AG08395 (cell line): ENCODE measurements at places on chromosomes 2 and 18.

DNA sequence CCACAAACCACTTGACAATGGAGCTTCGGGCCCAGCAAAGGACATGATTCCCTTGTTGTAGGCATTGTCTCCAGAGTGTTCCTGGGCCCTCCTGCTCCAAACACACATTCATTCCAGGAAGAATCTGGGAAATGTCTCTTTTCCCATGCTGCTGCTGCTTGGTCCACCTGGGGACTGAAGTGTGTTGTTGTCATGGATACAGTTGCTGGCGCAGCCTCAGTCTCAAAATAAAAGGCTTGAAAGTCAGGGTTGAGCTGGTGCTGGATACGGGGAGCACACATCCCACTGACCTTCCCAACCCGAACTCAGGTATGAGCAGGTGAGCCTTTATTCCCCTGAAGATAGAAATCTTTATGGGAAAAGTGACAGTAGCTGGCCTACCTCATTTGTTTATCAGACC lies 30.6 kb upstream of the SPP2 start:
- no peak for DNase-seq

- no peak for DNase-seq
Observed at GRCh38 chr18:36766836-36767235, 62.0 kb downstream of the TPGS2 start.

- DNase-seq = no peak
Observed at GRCh38 chr18:38933910-38934510, 1368.4 kb upstream of the CELF4 start.

DNA sequence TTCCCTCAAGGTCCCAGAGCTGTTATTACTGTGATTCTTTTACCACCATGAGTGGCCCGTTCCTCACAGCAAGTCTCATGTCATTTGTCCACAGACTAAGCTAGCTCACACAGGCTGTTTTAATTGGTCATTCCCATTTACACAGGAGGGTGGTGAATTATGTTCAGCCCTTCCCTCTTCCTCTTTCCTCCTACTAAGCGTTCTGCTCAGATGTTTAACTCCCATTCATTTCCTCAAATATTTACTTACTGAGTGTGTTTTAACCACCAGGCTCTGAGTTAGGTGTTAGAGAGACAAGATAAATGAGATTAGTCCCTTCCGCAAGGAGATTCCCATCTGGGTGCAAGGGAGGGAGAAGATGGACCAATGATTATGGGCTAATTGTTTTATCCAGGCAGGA lies 403.6 kb upstream of the ACVR2A start:
- DNase-seq = no peak

DNA sequence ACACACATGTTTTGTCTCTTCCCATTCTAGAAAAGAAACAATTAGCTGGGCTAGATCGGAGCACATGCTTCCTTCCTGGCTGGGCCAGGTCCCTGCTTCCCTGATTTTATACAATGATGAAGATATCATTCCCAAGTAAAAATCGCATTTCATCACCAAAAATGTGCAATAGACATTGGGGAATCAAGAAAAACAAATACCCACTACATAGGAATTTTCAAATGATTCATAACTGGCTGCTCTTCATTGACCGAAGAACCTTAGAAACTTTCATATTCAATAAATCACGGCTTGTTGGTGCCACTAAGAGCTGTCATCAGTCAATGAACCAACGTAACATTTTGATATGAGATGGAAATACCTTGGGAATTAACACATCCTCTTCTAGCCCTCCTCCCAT lies 373.6 kb upstream of the TRIB2 start:
- DNase-seq = no peak

DNA sequence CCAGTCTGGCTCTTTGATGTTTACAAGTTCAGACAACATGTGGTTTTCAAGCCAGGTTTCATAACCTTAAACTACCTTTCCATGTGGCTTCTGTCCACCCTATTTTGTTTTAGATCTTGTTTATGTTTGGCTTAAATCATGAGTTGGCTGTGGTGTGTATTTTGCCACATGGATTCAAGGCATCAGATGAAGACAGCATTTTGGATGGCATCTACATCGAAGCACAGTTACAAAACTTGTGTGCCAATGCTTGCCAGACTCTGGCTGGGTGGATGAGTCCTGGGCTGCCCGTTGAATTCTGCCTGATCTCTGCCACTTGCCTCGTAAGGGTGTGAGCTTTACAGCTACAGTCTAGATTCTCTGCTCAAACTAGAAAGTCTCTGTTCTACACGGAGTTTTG lies 335.3 kb downstream of the MYCN start:
- no peak for DNase-seq

- DNase-seq = no peak
Observed at GRCh38 chr18:40984856-40985255, 970.2 kb upstream of the PIK3C3 start.

- no peak for DNase-seq
Observed at GRCh38 chr18:74064510-74064909, 83.1 kb downstream of the FBXO15 start.

DNA sequence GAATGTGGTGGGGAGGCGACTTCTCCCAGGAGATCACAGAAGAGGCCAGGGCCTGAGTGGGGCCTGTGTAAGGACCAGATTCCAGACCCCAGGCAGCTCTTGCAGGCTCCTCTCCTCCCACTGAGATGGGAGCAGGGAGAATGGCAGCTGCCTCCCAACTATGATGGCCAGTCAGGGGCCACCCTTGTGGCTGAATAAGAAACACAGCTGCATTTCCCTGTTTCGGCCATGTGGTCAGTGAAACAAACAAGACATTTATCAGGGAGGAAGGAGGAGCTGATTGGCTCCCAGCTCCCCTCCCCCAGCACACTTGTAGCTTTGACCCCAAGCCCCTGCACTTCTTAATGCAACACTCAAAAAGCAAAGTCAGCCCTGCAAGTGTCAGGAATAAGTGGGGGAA lies 143.5 kb downstream of the CELF4 start:
- DNase-seq = no peak

GRCh38 chr2:60438131-60438530 lies 115.3 kb downstream of the BCL11A start:
- DNase-seq = no peak

DNA sequence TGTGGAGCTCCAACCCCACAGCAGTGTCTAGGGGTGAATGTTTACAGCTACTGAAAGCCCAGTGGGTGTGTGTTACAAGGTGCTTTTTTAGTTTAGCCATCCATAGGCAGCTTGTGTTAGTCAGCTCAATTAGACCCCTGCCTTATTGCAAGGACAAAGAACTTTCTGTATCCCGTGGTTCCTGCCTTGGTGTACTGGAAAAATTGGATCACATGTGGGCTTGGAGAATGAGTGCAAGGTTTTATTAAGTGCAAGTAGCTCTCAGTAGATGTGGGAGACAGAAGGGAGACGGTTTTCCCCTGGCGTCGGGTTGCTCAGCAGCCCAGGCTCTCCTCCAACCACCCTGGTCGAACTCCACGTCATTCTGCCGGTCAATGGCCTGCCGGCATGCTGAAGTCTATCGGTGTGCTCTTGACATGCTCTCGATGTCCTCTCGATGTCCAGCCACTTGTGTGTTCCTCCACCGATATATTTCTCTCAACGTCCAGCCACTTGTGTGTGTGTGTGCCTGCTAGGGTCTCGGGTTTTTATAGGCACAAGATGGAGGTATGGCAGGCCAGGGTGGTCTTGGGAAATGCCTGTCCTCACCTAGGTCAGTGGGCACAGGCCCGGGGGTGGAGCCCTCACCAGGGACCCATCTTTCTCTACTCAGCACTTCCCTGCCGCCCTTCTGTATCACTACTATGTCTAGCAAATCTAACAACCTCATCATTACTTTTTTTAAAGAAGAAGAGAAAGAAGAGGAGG lies 13.8 kb downstream of the FANCL start:
- DNase-seq = no peak

DNA sequence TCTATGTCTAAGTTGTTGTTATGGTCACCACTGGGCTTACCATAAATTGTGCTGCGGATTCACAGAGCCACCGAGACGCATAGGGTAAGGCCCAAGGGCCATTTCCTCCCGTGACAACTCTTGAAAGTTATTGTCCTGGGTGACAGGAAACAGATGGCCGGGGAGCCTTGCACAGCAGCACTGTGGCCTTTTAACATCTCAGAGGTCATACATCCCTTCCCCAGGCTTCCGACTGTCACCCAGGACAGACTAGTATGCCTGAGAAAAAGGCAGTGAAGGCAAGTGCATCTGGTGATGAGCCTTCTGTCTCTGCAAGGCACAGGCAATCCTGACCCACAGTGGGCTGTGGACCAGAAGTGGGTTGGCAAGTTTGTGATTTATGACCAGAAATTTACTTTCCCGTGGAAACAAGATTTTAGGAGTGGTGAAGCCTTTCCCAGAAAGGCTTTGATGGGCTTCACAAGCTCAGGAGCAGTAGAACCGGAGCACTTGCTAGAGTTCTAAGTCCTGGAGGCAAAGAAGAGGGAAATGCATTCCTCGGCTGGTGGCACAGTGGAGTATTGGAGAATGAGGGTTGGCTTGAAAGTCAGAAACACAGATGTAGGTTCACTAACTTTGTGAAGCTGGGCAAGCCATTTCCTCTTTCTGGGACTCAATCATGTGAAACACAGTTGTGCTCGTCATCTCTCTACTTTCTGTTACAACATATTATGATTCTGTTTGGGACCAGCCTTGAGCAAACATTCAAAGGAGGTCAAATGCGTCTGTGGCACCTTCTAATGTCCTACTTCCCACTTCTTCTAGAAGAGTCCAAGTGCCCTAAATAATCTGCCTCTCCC lies 2.0 kb upstream of the CAPN14 start:
- DNase-seq = no peak

GRCh38 chr18:10006311-10006893 lies 92.6 kb downstream of the VAPA start:
- peak; percentile 58 for DNase-seq

DNA sequence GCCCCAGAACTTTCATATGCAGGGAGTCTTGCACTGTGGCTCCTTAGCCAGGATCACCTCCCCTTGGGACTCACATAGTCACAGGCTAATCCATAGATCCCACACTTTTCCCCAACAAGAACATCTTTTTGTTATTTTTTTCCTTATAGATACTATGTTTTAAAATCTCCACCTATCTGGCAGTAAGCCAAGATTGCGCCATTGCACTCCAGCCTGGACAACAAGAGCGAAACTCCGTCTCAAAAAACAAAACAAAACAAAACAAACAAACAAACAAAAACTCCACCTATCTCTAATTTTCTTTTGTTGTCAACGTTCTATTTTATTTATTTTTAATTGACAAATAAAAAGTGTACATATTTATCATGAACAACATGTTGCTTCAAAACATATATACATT lies 141.7 kb downstream of the PDE11A start:
- DNase-seq = no peak

GRCh38 chr18:31741097-31741735 lies 19.5 kb downstream of the SLC25A52 start:
- peak; percentile 7 for DNase-seq

GRCh38 chr2:174599310-174599921 lies 1.8 kb upstream of the WIPF1 start:
- no peak for DNase-seq

- no peak for DNase-seq
Observed at GRCh38 chr18:26457611-26458353, 90.6 kb downstream of the KCTD1 start.

DNA sequence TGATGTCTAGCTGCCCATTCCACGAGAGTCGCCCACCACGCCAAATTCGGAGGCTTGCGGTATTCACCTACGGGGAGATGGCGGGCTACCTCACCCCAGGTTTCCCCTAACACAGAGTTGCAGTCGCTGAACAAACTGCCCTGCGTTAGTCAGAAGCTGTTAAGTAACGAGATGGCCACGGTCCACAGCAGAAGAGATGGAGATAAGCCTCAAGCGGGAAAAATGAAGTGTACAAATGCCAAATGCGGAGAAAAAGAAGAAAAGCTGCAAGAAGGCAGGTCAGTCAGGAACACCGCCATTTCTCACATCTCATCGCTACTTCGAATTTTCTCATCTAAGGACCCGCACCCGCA lies 425 bp downstream of the ASB3 start:
- peak; percentile 35 for DNase-seq

GRCh38 chr2:45014016-45014702 lies 4.9 kb upstream of the SIX2 start:
- peak; percentile 80 for DNase-seq

DNA sequence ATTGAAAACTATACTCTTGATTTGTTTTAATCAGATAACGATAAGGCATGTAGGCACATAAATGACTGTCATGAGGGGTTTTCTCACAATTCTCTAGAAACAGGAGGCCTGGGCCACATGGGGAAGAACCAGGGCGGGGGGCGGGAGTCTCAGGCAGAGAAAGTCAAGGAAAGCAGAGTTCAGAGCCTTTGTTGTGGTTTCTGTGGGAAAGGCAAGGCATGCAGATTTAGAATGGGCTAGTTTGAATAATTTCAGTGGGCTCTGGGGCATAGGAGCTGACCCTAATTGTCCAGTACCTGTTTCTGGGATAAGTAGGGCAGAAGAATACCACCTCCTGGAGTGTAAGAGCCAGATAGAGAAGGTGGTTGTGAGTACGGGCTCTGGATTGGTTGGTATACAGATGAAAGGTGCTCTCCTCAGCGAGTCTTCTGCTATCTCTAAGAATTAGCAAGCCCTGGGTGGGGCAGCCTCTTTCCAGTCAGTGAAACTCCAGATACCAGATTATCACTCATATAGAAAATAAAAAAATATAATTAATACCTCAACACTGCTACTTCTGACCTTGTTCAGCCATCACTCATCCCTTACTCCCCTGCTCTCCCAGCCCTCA lies 41.5 kb upstream of the CYRIA start:
- DNase-seq = no peak

DNA sequence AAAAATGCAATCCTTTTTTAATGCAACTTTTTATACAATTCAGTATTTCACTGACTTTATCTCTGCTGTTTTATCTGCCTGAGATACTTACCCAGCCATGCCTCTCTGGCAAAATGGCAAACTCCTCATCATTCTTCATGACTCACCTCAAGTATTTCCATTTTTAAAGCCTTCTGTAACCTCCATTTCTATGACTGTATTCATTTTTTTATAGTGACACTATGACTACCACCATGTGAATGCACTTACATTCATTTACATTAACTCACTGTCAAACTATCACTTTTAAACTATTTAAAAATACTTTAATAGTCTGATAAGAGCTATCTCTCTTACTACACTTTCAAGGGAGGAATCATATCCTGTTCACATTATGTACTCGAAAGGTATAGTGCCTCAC lies 99.4 kb upstream of the SCN7A start:
- peak; percentile 9 for DNase-seq

- no peak for DNase-seq
Observed at GRCh38 chr18:55764386-55764785, 176.4 kb upstream of the TCF4 start.

- no peak for DNase-seq
Observed at GRCh38 chr2:206846981-206847834, 81.8 kb downstream of the FASTKD2 start.

GRCh38 chr18:21897811-21898210 lies 157.2 kb downstream of the MIB1 start:
- peak; percentile 68 for DNase-seq

DNA sequence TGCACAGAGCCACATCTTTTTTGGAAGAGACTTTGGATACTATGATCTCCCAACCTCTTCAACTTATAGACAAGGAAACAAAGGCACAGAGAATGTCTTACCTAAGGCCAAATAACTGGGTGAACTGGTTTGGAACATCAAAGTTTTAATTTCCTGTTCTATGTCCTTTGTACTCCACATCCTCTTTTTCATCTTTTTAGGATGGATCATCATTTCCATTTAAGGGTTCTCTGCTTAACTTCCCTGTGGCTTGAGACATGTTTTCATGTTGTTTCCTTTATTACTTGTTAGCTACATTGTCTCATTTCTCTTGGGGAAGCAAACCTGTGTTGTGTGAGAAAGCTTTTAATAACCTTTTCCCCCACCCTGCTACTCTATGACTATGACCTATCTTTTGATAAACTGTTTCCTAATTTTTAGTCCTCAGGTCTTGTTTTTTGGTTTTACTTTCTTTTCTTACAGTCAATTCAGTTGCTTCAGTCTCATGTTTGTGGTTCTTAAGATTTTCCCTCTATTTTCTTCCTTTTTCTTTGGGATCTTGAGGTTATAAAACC lies 22.5 kb upstream of the RMND5A start:
- DNase-seq = no peak
